Natural killer cell treated with Interleukin-12 subunit alpha and Interleukin-12 subunit beta and Interleukin-15 and Interleukin-18, amount 100 ng/mL, for 72 hours (primary cell): ENCODE measurements at places on chromosomes 4 and X. TPM values are rescaled to one million over a fixed set of nuclear protein-coding genes. Genes with fewer than 3 reads are reported as not detected.

- peaks cover 35% of the 10 kb centered on the region for H3K4me1 ChIP-seq
- H3K27me3 ChIP-seq = peaks cover 32% of the 10 kb centered on the region
- DNase-seq = no peak
- no peak overlapping the region for H3K4me3 ChIP-seq
- no peaks in the 10 kb centered on the region for H3K36me3 ChIP-seq
- no peak overlapping the region for H3K27ac ChIP-seq
Observed at GRCh38 chr4:4854649-4855295, 4.7 kb upstream of the MSX1 start.

GRCh38 chr4:72152731-72153130 lies 120.9 kb downstream of the NPFFR2 start:
- H3K36me3 ChIP-seq = no peaks in the 10 kb centered on the region
- H3K27ac ChIP-seq = no peak overlapping the region
- DNase-seq = no peak
- H3K4me1 ChIP-seq = no peaks in the 10 kb centered on the region
- H3K27me3 ChIP-seq = no peaks in the 10 kb centered on the region
- H3K4me3 ChIP-seq = no peak overlapping the region

GRCh38 chr4:172850838-172851237 lies 317.8 kb upstream of the GALNT7 start:
- H3K27ac ChIP-seq = no peak overlapping the region
- H3K4me1 ChIP-seq = no peaks in the 10 kb centered on the region
- no peak for DNase-seq

CABS1 gene
- total RNA-seq = not detected

USP26 gene
- total RNA-seq = not detected

CFAP47 gene
- not detected for total RNA-seq
